NCI-H526 treated with DMSO at 0.1 percent for 48 hours (cell line): ENCODE measurements at places on chromosomes 4 and X.

GRCh38 chr4:1676605-1677525 lies 7.2 kb downstream of the FAM53A start:
- DNase-seq = no peak

DNA sequence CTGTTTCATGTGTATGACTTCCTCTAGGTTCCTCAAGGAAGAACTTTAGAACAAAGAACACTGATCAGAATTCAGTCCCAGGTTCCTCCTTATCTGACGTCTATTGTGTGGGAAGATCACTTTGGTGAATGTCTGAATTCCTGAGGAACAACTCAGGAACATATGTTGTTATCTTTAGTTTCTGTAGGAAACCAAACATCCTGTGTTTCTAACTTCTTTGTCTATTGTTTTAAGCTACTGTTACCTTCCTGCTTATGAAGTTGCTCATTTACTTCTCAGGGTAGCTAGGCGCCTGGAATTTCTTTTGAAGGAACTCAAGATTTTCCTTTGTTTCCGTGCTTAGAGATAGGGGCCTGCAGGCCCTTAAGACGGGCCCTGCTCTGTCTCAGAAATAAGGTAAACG lies 46.2 kb downstream of the MAGEB5 start:
- no peak for DNase-seq

DNA sequence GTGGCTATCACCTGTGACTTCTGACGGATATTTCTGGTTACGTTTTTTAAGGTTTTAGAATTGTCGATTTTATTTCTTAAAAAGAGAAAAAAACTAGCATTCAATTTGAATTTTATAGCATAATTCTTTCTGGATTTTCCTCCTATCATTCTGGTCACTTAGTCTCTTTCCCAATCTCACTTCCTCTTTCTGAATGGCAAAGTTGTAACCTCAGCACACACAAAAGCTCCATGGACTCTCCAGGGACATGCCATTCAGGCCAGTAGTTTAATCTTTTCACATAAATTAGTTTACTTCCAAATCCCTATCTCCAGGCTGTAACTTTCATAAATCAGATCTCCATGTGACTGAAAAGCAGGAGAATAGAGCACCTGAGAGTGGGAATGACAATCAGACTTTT lies 110.7 kb downstream of the ARAP2 start:
- no peak for DNase-seq

DNA sequence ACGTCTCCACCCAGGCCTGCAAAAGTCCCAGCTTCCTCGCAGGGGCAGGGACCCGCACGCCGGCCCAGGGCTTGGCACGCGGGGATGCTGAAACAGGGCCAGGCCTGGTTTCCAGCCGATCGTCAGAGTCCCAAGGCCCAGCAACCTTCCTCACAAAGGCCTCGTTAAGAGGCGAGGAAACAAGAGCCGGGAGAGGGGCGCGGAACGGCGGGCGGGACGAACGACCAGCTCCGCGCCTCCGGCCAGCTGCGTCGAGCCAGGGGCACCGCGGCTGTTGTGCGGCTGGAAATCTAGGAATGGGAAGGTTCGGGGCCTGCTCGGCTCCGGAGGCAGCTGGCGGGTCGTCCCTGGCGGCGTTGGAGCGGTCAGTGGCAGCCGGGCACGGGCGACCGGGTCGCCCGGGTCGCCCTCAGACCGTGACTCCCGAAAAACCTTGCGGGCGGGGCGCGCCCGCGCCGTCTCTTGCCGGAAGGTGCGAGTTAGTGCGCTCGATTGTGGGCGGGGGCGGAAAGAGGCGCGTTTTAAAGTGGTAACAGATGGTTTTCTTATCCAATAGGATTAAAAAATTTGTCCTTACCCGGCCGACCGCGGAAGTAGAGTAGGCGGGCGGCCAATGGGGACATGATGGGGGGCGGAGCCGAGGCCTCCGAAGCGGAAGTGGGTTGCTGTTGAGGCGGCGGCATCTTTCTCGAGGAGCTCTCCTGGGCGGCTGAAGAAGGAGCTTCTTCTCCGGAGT lies at the start of gene RNF4:
TSS of gene RNF4 (plus strand) at position 651 of the 736 bp plus-strand sequence. CDS start 21,388 bp downstream, outside the sequence.
- peak; percentile 95 for DNase-seq

DNA sequence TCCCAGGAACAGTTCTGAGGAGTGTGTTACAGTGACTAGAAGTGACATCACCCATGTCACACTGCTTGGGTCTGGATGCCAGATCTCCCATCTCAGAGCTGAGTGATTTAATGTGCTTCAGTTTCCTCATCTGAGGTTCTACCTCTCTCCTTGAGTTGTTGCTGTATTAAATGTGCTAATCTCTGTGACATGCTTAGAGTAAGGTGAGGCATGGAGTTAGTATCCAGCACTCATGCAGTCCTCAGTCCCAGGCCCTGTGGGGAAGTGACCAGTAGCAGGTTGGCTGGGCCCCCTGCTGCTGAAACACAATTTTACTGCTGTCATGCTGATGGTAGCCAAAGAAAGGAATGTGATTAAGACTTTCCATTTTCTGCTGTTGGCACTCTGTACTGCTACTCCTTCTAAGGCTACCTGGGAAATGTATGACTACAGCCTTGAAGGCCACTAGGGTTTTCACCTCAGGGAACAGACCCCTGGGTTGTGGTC lies 639.6 kb downstream of the MID1IP1 start:
- DNase-seq = no peak
